ENCODE measurements at places on chromosomes 7 and 10.

- DNase-seq, result no peak
These were observed 48.4 kb downstream of the SYPL1 start for GRCh38 chr7:106063692-106064091.

GRCh38 chr10:19952224-19953010, 136.2 kb downstream of the PLXDC2 start:
- DNase-seq, result no peak

DNA sequence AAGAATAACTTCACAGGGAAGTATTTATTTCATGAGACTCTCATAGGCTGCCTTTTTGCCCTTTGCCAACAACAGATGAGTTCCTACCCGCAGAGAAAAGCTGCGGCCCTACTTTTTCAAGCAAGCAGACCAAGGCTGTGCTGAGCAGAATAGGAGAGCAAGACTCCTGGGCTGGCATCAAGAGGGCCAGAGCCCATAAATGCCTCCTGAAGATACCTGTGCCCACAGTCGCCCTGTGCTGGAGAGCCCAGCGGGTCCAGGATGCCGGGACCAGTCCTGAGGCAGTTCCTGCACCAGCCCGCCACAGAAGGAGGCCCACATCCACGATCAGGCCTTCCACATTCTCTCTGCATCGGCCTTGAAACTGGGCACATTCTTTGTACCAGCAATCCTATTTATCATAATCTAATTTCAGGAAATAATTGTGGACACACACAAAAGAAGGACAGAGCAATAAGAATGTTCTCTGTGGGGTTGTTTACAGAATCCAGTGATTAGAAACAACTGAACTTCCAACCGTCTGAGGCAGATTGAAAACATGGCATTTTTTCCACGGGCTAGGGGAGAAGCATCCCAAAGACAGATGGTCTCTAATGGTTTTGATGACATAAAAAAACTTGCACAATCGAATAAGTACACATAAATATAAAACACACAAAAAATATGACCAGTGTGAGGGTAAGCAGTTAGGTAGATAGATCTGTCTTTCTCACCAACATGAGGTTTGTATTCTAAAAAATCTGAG, 95.6 kb downstream of the CPXM2 start:
- DNase-seq, result no peak

- no peak for DNase-seq
These were observed 849.8 kb upstream of the SORCS1 start for GRCh38 chr10:108014145-108014901.

GRCh38 chr7:46153951-46154787, 233.1 kb upstream of the IGFBP3 start:
- no peak for DNase-seq

DNA sequence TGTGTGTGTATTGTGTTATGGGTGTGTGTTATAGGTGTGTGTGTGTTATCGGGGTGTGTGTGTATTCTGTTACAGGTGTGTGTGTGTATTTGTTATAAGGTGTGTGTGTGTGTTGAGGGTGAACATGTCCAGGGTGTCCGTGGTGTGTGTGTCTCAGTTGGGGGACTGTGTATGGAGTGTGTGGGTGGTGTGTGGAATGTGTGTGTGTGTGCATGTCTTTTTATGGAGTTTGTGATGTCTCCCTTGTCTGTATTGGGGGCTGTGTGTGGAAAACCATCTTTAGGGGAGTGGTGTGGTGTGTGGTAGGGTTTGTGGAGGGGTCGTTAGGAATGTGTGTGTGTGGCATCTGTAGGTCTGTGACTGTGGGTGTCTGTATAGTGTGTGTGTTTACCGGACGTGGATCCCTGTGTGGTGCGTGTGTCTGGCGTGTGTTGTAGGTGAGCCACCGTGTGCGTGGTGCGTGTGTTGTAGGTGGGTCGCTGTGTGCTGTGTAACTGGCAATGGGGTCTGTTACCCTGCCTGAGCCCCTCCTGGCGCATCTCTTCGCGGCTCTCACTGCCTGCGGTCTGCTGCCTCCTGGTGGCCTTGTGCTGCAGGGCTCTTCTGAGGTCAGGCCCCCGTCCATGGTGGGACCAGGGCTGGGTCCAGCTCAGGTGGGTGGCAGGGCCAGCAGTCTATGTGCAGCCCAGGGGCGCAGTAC, 61.7 kb downstream of the PALD1 start:
- DNase-seq, result peak; percentile 8
